ENCODE measurements at places on chromosomes 5 and 9.

GRCh38 chr9:36218411-36218901, 27.7 kb downstream of the CLTA start:
- no peak for DNase-seq

DNA sequence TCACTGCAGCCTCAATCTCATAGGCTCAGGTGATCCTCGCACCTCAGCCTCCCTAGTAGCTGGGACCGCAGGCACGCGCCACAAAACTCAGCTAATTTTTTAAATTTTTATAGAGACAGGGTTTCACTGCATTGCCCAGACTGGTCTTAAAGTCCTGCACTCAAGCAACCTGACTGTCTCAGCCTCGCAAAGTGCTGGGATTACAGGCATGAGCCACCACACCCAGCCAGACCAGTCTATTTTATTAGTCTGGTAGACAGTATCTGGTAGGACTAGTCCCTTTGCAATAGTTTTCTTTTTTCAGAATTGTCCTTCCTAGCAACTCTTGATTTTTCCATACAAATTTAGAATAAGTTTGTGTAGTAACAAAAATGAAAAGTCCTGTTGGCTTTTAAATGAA, 14.1 kb upstream of the GPR150 start:
- no peak for DNase-seq

GRCh38 chr5:128466554-128466953, 71.5 kb downstream of the FBN2 start:
- DNase-seq, result no peak

- DNase-seq, result no peak
These were observed 54.8 kb downstream of the RNF38 start for GRCh38 chr9:36345103-36345846.

- no peak for DNase-seq
These were observed 128.6 kb upstream of the GRHPR start for GRCh38 chr9:37293664-37294524.

GRCh38 chr5:103942587-103943186, 380.1 kb upstream of the NUDT12 start:
- DNase-seq, result no peak

DNA sequence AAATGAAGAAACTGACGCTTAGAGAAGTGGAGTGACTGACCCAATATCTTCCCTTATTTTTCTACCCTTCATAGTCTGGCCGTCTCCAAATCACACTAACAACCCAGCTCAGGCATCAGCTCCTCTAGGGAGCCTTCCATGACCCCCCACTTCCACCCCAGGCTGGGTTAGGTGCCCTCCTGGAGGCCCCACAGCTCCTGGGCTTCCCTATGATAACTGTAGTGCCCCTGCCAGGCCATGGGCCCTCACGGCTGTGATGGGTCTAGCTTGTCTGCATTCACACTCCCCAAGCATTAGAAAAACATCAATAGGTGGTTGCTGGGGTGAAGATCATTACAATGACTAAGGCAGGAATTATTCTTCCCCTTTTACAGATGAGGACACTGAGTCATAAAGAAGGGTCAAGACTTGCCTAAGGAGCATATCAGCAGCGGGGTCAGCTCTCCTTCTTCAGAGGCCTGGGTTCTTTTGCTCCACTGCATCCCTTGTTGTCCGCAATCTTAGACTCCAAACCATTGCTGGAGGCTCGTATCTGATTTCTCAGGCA, 7.3 kb downstream of the CORO2A start:
- no peak for DNase-seq

GRCh38 chr5:891117-891836, 1.3 kb downstream of the BRD9 start:
- no peak for DNase-seq

- DNase-seq, result no peak
These were observed 32.0 kb downstream of the PTGS1 start for GRCh38 chr9:122402874-122403273.

- DNase-seq, result no peak
These were observed 236.3 kb downstream of the SPOCK1 start for GRCh38 chr5:137262818-137263217.

GRCh38 chr5:163534492-163535094, 29.2 kb downstream of the MAT2B start:
- DNase-seq, result no peak

- DNase-seq, result no peak
These were observed 1556.5 kb upstream of the C9orf72 start for GRCh38 chr9:29129763-29130162.

- no peak for DNase-seq
These were observed 3.9 kb downstream of the MXD3 start for GRCh38 chr5:177307544-177308363.

GRCh38 chr9:93316726-93317494, 133.0 kb downstream of the WNK2 start:
- DNase-seq, result no peak

DNA sequence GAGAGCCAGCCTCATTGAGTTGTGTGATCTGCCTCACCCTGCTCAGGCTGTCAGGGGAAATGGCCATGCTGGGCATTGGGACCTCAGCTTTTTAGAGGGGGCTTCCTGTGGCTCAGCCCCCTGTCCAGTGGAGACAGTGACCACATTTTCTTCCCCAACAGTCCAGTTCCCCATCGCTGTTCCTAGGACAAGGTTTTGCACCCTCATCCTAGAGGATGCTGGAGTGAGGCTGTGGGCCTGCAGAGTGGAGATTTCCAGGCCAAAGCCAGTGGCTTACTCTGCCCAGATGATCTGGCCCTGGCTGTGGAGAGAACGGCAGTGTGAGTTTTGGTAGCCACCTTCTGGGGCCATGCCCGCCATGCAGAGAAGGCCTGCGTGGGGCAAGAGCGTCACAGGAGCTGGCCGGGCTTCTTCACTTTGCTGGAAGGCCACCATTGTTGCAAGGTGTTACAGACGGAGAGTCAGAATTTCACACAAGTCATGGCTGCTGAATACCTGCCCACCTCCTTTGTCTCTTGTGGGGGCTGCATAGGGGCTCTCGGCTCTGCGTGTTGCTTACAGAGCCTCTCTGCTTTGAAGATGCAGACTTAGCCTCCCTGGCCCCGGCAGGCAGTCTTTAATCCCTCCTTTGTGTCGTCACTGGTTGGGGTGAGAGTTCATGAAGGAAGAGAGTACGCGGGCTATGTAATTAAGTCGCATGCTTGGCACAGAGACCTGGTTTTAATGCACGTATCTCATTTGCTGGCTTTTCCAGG, 35.2 kb upstream of the PITX1 start:
- DNase-seq, result no peak

GRCh38 chr5:119752921-119753886, 123.8 kb downstream of the FAM170A start:
- peak; percentile 16 for DNase-seq

DNA sequence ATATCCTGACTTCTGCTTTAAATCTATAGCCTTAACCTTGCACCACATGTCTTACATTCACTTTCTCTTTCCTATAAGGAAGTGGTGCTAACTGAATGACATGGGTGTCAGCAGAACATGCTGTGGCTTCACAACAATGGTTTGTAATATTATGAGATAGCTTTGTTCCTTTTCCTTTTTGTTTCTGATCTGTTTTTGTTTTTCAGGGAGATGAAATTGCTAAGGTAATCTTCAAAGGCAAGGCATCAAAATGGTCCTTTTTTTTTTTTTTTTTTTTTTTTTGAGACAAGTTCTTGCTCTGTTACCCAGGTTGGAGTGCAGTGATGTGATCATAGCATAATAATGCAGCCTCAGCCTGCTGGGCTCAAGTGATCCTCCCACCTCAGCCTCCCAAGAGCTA, 53.6 kb upstream of the RANBP6 start:
- no peak for DNase-seq

DNA sequence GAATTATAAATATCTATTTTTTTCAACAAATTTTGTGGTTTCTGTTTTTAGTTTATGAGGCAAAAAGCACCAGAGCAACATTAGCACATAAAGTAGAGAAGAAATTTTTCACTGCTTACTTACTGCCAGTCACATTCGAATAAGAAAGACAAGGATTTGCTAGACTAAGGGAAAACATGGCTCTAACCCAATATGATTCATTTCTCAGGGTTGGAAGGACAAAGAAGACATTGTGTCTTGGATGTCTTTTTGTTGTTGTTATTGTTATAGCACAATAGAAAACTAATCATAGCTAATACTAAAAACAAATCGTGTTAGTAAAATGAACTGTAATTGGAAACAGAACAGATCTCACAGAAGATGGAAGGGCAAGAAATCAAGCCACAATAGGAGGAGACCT, 90.9 kb upstream of the SLCO6A1 start:
- no peak for DNase-seq

GRCh38 chr9:90343366-90343765, 299.3 kb downstream of the DIRAS2 start:
- peak; percentile 63 for DNase-seq

DNA sequence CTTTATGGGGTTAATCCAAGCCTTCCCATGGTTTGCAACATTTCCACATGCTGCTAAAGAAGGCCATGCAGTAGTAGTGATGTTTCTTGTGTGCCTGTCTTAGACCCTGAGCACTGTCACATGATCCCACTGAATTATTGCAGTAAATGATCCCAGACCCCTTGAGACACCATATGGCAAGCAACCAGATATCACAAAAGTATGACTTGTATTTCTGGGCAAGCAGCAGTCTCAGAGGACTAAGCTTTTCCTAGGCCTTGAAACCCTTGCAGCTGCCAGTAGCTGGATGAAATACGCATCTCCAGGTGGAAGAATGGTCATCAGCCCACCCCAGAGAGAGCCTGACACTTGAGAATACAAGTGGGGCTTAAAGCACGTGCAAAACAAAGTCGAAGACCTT, 41.8 kb downstream of the CDO1 start:
- DNase-seq, result no peak

GRCh38 chr9:21392270-21392669, 7.1 kb upstream of the IFNA2 start:
- DNase-seq, result no peak

GRCh38 chr9:107281922-107282667, 984 bp upstream of the RAD23B start:
- DNase-seq, result no peak

DNA sequence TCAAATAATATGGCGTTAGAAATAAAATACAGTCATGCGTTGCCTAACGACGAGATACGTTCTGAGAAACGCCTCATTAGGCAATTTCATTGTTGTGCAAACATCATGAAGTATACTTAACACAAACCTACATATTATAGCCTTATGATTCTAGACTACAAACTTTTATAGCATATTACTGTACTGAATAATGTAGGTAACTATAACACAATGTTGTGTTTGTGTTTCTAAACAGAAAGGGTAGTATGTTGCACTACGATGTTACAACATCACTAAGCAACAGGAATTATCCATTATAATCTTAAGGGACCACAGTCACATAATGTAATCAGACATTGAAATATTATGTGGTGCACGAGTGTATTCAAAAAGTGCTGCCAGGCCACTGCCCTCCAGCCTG, 3.0 kb upstream of the SMC2 start:
- peak; percentile 64 for DNase-seq

Data from NCI-H1417 (cell line).